Activated CD8-positive, alpha-beta memory T cell treated with anti-CD3 and anti-CD28 coated beads for 48 hours (primary cell): ENCODE measurements at places on chromosomes 2 and 18.

DNA sequence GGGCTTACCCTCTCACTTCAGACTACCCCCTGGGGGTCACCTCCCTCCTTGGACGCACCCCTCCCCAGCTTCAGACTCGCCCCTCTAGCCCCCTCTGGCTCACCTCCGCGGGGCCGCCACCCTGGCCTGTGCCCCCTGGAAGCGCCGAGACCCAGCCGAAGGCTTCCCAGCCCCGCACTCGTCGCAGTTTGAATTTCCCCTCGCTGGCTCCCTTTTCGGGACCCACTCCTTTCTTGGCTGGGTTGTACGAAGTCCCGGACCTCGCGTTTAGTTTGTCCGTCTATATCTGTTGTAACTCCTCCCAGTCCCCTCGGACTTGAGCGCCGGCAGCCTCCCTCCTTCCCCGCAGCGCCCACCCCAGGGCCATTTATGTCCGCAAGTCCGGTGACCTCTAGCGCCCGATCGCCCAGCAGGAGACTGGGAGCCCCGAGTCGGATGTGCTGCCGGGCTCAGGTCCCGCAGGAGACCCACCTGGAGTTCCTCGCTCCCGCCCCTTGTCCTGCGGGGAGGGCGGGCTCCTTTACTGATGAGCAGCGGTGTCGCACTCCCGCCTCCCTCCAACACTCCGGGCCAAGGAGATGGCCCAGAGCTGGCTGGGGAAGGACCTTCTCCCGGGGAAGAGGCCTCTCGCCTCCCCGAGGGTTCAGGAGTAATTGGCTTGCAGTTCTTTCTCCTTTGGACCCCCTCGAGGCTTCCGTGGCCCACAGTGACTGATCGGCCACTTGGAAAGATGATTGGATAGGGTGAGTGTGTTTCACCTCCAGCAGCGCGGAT lies 692 bp upstream of the RAX start:
- no peak for DNase-seq

- no peak for DNase-seq
Observed at GRCh38 chr2:232340171-232340935, 38.2 kb upstream of the ALPP start.

- DNase-seq: no peak
Observed at GRCh38 chr2:25400576-25401216, 59.0 kb upstream of the DNMT3A start.

DNA sequence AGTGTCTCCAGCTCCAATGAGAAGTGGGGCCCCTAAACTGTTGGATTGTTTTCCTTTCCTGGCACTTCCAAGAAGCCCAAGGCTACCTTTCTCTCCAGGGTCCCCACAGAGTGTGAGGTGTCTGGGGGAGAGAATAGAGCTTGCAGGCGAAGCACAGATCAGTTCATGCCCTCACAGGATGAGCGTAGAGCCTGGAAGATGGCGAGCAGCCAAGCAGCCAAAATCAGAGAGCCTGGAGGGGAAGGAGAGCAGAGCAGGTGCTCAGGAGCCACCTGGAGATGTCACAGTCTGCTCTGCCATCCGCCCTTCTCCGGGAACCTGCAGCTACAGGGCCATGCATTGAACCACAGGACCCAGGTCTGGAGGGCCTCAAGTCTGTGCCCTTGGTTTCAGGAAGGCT lies 54.7 kb upstream of the TCF7L1 start:
- DNase-seq: no peak

GRCh38 chr2:232977438-232977971 lies 35.6 kb downstream of the NGEF start:
- no peak for DNase-seq

- no peak for DNase-seq
Observed at GRCh38 chr2:189581354-189582139, 961 bp upstream of the SLC40A1 start.

- no peak for DNase-seq
Observed at GRCh38 chr2:215748446-215748845, 264.9 kb downstream of the MREG start.

GRCh38 chr2:54850171-54851122 lies 127.0 kb downstream of the EML6 start:
- no peak for DNase-seq

- no peak for DNase-seq
Observed at GRCh38 chr2:61016392-61017002, 1.0 kb upstream of the PEX13 start.

- DNase-seq: no peak
Observed at GRCh38 chr2:173326806-173327205, 27.9 kb upstream of the CDCA7 start.

GRCh38 chr2:74538881-74539339 lies 9.2 kb downstream of the HTRA2 start:
- DNase-seq: no peak

GRCh38 chr2:65654496-65654895 lies 222.1 kb upstream of the SPRED2 start:
- no peak for DNase-seq

DNA sequence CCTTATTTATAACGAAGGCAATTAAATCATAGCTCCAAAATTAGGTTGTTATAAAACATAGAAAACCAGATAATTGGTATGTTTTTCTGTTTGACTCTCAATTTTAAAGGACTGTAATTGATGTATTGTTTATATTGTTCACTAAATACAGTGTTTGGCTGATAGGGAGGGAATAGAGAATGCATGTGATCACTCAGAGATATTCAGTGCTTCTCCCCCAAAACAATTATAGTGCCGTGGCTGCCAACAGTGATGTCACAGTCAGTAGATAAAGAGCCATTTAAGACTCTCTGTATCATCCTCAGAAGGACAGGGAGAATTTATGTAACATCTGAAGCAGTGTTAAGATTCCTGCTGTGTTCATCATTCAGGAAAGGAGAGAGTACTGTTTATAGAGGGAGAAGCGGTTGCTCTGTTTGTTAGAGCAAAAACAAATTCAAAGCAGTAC lies 69.6 kb downstream of the PHLPP1 start:
- no peak for DNase-seq

- DNase-seq: no peak
Observed at GRCh38 chr18:49563130-49563540, 1.3 kb downstream of the LIPG start.

DNA sequence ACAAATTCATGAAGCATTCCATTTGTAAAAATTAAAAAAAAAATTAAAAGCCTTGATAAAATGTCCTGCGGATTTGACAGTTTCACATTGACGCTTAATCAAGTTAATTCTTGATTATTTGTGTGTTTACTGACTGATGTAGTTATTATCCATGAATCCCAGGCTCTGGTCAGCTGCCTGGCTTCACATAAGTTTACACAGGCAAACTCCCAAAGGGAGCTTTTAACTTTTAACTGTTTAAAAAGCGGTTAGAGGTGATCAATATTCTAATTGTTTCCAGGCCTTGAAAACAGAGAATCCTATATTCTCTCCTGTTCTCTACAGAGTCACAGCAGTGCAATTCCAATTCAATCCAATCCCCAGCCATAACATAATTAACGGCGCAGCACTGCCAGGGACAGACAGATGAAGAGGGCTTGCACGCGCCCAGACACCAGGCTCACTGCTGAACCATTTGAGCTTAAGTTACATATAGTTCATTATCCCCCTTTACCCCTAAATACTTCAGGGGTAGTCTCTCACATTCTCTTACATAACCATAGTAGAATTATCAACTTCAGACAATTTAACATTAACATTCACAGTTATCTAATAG lies 47.5 kb downstream of the ATP8B1 start:
- DNase-seq: no peak

GRCh38 chr2:139080244-139080643 lies 300.1 kb upstream of the NXPH2 start:
- no peak for DNase-seq

GRCh38 chr2:55885127-55885943 lies 38.2 kb downstream of the EFEMP1 start:
- no peak for DNase-seq

- no peak for DNase-seq
Observed at GRCh38 chr2:42450136-42450535, 43.6 kb downstream of the KCNG3 start.

DNA sequence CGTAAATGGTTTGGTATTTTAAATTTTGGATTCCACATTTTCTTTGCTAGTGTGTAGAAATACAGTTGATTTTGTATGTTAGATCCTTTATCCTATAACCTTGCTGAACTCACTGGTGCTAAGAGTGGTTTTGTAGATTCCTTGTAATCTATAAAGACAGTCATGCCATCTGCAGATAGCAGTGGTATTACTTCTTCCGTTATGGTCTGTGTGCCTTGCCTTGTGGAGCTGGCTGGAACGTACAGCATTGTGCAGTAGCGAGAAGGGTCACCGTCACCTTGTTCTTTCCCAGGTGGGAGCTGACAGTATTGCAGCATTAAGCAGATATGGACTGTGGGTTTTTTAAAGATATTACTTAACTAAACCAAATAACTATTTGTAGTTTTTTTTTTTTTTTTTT lies 33.7 kb downstream of the ATP9B start:
- no peak for DNase-seq

DNA sequence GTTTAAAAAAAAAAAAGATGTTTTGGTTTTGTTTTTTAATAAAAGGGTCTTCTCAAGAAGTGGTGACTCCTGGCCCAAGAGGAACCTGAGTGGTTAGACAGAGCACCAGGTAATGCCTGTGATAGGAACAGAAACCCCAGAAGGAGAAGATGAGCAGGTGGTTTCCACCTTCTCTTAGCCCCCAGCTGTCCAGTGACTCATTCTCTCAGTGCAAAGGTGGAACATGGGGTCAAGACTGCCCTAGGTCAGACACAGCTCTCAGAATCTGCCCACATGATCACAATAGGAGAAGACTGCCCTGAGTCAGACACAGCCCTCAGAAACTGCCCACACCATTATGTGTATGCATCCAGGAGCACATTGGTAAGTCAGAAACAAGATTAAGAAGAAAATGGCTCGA lies 61.8 kb downstream of the TBC1D8 start:
- no peak for DNase-seq

GRCh38 chr2:233489666-233490065 lies 76.9 kb downstream of the USP40 start:
- no peak for DNase-seq

GRCh38 chr2:38266382-38267061 lies 110.6 kb downstream of the ATL2 start:
- no peak for DNase-seq

- no peak for DNase-seq
Observed at GRCh38 chr2:230589497-230590015, 123.1 kb upstream of the CAB39 start.

- DNase-seq: no peak
Observed at GRCh38 chr2:114065731-114066130, 175.8 kb downstream of the ACTR3 start.

DNA sequence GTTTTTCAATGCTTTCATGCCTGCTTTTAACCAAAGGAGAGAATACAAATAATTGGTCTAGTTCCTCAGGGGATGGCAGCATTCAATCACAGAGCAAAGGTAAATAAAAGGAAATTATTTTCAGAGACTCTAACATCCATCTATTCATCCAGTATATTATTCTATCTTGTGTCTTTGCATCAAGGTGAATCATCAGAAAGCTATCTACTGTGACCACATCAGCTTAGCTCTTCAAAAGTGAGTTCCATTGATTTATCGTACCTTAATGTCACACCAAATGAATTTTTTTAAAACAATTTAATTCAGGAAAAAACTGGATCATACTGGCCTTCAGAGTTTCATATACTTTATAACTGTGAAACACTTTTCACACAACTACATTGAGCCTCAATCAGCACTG lies 66.1 kb downstream of the CHN1 start:
- no peak for DNase-seq

GRCh38 chr18:47150824-47151366 lies 595 bp upstream of the HDHD2 start:
- no peak for DNase-seq
